ENCODE measurements at places on chromosomes 7 and 10.

DNA sequence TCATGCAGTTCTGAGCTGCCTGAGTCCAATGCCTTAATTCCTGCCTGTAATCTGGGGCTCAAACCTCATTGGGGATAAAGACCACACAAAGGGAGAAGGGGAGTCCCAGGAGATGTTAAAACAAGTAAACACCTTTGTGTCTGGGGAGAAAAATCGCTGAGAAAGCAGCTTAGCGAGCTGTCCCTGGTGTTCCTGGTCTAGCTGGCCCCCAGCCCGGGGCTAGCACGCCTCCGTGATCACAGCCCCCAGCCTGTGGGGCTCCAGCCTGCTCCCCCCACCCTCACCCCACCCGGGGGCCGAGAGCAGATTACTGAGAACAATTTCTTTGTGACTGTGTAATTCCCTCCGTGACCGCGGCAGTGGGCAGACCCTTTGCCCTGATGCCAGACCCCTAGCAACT, 24.8 kb downstream of the DPCD start:
- ATAC-seq = no peak

DNA sequence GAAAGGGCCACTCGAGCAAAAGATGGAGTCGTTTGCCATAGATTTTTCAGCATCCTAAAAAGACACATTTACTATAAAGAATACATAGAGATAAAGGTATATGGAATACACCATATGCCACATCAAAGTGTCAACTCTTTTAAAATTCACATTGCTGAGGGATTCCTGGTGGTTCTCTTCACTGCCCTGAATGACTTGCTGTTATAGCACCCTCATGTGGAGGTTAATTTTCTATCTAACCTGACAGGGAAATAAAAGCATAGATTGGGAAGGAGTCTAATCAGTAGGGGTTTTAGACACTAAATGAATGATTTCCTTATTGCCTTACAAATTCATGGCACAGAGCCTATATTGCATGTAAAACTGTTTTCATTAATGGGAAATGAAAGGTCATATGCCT, 25.9 kb downstream of the DNAH11 start:
- ATAC-seq = no peak

DNA sequence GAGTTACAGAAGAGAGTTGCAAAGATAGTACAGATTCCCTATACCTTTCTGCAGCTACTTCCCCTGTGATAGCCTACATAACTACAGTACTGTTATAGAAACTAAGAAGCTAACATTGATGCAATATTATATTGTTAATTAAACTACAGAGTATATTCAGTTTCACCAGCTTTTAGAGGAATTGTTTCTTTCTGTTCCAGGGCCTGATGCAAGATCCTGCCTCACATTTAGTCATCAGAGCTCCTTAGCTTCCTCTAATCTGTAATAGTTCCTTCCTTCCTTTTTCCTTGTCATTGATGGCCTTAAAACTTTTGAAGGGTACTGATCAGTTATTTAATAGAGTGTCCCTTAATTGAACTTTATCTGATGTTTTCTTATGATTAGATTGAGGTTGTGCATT, 56.8 kb downstream of the SDHAF3 start:
- no peak for ATAC-seq

DNA sequence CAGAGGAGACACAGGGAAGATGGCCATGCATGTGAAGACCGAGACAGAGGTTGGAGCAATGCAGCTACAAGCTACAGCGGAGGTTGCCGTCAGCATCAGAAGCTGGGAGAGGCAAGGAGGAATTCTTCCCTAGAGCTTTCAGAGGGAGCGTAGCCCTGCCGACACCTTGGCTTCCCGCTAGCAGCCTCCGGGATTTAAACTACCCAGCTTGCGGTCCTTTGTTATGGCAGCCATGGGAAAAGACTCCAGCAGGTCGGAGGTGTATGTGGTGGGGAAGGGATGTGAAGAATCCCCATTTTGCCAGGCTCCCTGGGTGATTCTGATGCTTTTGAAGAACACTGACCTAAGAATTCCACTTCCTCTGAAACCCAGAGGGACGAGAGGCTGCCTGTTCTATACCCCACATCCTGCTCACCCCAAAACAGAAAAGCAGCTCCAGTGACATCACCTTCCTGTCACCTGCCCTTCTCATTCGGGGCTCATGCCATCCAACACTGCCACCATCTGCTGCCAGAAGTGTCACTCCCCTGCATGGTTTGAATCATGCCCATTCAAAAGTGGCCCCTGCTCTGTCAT, 3.3 kb upstream of the SEPHS1 start:
- no peak for ATAC-seq

DNA sequence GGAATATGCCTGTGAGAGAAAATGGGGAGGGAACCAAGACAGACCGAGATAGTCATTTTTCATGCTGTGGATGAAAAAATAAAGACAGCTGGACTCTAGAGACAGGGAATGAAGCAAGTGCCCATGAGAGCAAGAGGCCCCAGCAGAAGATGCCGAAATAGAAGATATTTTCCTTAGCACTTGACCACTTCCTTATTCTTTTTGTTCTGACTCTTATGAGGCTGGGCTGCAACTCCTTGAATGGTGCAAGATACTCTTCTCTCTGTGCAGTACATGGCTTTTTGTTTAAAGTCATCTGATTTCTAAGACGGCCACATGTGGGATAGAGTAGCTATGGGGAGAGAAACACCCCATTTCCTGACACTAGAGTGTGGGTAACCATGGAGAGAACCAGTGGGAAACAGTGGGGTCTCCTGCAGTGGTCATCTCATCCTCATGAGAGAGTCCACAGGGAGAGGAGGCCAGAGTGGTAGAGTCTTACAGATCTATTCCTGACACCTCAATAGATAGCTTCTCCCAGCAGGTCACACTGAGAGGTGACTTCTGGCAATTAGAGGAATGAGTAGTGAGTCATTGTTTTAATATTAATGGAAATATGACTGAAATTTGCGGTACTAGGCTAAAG, 18.0 kb upstream of the VCL start:
- peak; percentile 36 for ATAC-seq

GRCh38 chr10:132692311-132692710, 93.6 kb downstream of the NKX6-2 start:
- no peak for ATAC-seq

GRCh38 chr10:94075506-94075905, 81.8 kb downstream of the PLCE1 start:
- ATAC-seq = peak; percentile 23

GRCh38 chr7:126716321-126716720, 536.4 kb downstream of the GRM8 start:
- ATAC-seq = no peak

GRCh38 chr10:71228875-71229675, 16.7 kb downstream of the UNC5B start:
- no peak for ATAC-seq

- ATAC-seq = peak; percentile 50
Measured at GRCh38 chr10:118800920-118801319, 46.1 kb upstream of the CACUL1 start.

DNA sequence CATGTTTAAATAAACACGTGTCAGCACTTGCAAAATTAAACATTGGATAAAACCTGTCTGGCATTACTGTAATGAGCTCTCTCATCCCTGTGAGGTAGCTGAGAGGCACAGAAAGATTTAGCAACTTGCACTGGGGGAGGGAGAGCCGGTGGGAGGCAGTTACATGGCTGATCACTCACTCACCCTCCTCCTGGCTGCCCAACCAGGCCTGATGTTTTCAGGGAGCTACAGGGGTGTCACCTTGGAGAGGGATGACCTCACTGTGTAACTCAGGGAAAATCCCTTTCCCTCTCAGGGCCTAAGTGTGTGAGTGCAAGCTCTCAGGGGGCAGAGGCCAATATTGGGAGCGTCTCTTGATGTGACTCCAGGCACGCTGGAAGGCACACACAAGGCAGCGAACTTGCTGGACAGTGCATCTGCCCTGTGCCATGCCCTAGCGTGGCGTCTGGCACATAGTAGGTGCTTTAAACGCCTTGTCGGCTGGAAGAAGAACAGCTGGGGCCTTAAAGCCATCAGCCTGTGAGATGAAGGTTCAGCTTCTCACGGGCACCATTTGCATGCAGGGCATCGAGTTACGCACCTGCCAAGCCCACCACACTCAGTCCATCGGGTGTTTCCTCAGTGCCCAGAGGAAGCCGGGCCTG, 51.1 kb downstream of the ELFN1 start:
- ATAC-seq = no peak

DNA sequence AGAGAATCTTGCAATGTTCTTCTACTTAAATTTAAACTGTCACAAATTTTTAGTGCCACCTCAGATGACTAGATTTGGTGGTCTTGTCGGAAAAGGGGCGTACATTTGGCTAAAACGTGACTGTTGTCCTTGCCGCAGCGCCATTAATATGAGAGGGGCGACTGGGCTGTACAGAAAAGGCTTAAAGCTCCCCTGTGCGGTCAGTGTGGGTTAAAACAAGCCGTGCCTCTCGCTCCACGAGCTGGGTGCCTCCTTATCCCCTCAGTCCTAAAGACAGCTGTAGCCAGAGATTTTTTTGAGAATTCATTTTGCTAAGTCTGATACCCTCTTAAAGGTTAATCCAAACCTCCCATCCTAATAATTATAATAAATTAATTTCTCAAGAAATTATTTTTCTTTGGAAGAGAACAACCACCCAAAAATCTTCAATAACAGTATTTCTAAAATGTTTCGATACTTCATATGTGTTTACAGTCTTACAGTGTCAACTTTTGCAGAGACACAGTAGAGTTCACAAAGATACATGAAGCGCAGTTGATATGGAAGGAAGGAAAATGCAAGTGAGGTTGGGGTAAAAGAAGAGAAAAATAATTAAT, 68.6 kb downstream of the C7orf25 start:
- no peak for ATAC-seq

DNA sequence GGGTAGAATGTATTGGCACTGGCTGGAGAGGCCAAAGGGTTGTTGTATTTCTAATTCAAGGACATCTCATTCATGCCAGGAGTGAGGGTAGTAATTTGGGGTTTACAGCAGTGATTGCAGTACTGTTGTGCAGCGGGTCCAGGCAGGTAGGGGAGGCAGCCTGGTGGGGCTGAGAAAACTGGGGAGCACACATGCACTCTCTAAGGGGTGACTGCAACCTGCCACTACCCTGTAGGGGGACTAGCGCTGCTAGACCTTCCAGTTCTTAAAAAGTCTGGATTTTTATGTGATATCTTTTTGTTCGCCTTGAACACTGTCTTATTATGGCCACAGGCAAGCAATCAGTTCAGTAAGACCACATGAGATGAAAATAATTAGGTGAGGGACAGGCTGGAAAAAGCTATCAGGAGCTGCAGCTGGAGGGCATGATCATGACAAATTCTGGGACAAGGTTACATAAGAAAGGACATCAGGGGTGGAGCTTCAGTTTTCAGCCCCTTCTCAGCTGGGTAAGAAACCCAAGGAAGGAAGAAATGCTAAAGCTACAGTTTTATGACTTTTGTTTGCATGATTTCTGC, 149.0 kb downstream of the ARHGAP21 start:
- ATAC-seq = no peak

GRCh38 chr7:102935450-102936115, 22.8 kb downstream of the LRRC17 start:
- ATAC-seq = no peak

- ATAC-seq = no peak
Measured at GRCh38 chr10:116960066-116960776, 44.8 kb downstream of the SHTN1 start.

DNA sequence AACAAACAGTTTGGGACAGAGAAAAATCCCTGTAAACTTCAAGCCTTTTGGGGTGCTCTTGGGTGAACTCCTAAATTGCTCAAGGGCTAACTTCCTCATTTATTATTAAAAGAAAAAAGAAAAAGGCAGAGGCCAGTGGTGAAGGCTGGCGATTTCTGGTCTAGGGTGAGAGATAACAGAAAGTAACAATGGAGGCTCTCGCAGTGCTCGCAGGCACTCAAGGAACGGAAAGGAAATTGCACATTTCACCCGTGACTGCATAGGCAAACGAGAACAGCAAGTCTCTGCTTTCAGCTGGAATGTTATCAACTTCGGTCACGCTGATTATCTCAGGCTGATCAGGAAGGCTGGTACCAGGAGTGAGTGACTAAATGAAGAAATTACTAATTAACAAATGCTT, 70.7 kb downstream of the PRKAG2 start:
- ATAC-seq = no peak

- ATAC-seq = no peak
Measured at GRCh38 chr7:45350896-45351295, 193.3 kb downstream of the RAMP3 start.

DNA sequence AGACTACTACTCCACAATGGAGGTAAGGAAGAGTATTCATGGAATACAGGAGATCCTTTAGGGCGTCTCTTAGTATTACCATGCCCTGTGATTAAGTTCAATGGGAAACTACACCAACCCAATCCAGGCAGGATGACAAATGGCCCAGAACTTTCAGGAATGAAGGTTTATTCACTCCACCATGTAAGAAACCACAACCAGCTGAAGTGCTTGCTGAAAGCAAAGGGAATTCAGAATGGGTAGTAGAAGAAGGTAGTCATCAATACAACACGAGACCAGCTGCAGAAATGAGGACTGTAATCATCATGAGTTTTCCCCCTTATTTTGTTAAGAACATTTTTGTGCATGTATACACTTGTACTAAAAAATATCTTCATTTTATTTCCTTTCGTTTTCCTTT, 76.6 kb downstream of the GPR37 start:
- ATAC-seq = no peak

DNA sequence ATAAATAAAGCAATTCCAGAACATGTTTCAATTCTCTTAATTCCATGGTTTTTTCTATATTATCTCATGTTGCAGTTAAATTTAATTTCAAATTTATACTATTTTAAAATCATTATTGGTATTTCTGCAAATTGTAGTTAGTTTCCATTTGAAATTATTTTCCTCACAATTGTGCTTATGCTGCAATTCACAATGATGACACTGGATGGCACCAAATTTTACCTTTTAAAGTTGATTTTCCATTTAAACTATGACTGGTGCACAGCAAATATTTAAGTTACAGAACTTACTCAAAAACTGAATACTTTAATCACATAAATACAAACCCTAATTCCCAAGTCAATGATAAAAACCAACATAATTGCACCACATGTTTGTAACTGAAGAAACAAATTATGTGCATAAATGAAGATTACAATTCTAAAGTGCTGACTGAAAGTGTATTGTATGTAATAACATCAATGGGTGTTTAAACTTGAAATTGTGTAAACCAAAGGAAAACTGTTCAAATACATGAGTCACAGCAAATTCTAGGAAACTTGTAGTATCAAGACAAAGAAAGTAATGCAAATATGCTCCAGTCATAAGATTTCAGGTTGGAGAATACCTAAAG, 75.3 kb upstream of the AASS start:
- ATAC-seq = no peak

GRCh38 chr7:13848681-13849131, 140.8 kb downstream of the ETV1 start:
- no peak for ATAC-seq

GRCh38 chr10:120607016-120607709, 150.1 kb downstream of the PLPP4 start:
- no peak for ATAC-seq

- ATAC-seq = no peak
Measured at GRCh38 chr7:158428131-158428836, 159.3 kb downstream of the PTPRN2 start.

DNA sequence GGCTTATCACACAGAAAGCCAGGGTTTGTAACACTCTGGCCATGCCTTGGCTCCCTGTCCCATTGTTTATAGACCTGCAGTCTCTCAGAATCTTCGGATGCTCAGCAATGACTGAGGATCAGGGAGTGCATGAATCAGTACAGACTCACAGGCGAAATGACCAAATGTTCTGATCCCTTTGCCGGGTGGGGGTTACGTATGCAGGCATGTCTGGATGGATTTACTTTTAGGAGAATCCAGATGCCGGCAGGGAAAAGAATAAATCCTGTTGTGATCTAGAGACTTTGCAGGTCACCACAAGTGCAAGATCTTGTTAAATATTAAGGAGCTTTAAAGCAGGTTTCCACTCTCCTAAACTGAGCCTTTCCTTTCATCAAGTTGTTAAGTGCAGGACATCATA, 149.5 kb downstream of the SFMBT2 start:
- ATAC-seq = no peak

- ATAC-seq = no peak
Measured at GRCh38 chr7:55070854-55071253, 52.0 kb downstream of the EGFR start.
